ENCODE measurements at places on chromosomes 4 and X.

DNA sequence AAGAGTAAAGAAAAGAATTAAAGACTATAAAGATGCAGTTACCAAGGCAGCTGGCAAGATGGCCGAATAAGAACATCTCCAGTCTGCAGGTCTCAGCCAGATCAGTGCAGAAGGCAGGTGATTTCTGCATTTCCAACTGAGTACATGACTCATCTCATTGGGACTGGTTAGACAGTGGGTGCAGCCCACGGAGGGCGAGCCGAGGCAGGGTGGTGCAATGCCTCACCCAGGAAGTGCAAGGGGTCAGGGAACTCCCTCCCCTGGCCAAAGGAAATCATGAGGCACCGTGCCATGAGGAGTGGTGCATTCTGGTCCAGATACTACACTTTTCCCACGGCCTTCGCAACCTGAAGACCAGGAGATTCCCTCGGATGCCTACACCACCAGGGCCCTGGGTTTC is 20.5 kb downstream of the SPIN4 start:
- peak; percentile 81 for DNase-seq

- DNase-seq, result no peak
Observed at GRCh38 chr4:37876156-37876555, 14.7 kb upstream of the TBC1D1 start.

DNA sequence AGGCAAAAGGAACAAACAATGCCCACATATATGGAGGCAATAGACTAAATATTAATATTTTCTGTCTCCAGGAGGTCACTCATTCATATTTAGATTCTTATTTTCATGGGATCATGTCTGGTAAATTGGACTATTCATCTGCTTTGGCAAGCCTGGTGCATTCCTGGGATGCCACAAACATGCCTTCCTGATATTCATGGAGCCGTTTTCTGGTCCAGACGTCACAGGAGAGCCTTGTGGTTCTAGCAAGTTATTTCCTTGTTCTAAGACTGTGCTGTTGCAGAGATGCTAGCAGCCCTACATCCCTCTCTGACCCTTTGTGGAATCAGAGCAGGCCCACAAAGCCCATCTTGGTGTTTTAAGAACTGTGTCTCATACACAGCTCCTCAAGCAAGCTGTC is 16.1 kb upstream of the EXOSC9 start:
- no peak for DNase-seq

- DNase-seq, result no peak
Observed at GRCh38 chr4:2096073-2096609, 37.0 kb downstream of the NAT8L start.

- peak; percentile 75 for DNase-seq
Observed at GRCh38 chrX:1274786-1275185, 6.2 kb downstream of the CSF2RA start.

DNA sequence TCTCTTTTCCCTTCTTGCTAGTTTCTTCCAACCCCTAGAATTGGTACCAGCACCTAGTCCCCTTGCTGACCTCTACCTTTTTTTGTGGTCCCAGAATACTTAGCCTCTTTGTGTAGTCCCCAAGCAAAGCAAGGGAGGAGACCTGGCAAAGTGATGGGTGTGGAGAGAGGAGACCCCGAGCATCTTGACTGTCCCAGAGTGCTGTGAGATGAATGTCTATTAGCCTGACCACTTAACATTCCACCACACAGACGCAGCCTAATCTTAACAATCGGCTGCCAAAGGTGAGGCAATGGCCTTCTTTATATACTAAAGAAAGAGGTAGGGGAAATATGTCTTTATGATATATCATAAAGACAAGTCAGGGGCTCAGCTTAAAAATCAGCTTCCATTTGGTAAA is 55.9 kb downstream of the TRIM2 start:
- no peak for DNase-seq

GRCh38 chrX:110462957-110463356 is 104.3 kb downstream of the RTL9 start:
- DNase-seq, result no peak

- DNase-seq, result no peak
Observed at GRCh38 chr4:81528200-81528599, 56.5 kb upstream of the RASGEF1B start.

DNA sequence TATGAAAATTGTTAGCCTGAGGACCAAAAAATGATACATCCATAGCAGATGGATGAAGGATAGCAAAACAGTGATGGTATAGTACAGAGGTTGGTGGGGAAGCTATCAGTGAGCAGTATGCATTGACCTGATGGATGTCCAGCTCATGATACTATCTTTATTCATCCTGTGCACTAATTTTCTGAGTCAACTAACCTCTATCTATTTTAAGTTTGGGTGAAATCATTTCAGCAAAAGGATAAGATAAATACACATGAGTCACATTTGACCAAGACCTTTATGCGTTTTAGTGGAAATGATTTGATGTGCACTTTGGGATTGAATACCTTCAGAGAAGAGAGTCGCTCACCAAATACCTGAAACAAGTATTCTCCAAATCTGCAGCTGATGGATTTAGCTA is 351.0 kb upstream of the NR3C2 start:
- no peak for DNase-seq

DNA sequence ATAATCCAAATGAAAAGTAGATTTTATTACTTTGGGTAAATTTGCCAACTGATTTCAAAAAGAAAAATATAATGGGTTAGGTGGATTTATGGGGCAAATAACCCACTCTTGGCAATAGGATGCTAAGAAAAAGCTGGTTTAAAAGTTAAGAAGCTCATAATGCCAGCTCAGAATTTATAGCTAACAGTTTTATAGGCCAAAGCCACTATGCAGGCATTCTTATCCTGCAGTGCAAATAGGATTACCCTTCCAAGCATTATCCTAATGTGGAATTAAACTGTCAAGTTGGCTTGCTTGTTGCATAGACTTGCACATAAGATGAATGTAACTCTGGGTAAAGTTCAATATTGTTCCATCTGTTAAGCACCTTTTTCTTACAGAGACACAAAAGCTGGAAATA is 703.0 kb downstream of the PCDH18 start:
- DNase-seq, result no peak

DNA sequence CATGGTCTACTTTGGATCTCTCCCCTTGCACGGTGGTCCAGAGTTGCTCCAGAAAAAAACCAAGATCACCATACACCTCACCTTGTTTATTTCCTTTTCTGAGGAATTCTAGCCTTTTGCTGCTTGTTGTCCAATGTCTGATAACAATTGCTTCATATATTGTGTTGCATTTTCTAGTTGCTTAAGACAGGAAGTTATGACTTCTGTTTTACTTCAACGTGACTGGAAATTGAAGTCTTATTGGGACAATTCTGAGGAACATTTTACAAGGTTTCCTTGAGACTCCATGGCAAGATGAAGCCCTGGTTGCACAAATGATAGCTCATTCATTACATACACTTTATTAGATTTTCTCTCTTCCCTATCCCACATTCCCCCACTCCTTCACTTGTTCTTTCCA is 5.2 kb downstream of the CXCL1 start:
- peak; percentile 18 for DNase-seq

GRCh38 chr4:109915385-109916026 is 2.8 kb downstream of the EGF start:
- no peak for DNase-seq

GRCh38 chr4:55784747-55785146 is 34.8 kb upstream of the EXOC1L start:
- no peak for DNase-seq

GRCh38 chrX:107709266-107709806 is 66.3 kb downstream of the TSC22D3 start:
- no peak for DNase-seq

Measured in inflammatory macrophage (primary cell).